ENCODE measurements at places on chromosomes 7 and 10.

GRCh38 chr10:7515439-7515838 lies 104.6 kb upstream of the SFMBT2 start:
- no peak for DNase-seq

- DNase-seq = no peak
Observed at GRCh38 chr10:98444314-98445006, 2.3 kb downstream of the HPS1 start.

- DNase-seq = no peak
Observed at GRCh38 chr10:6877336-6877721, 297.3 kb upstream of the PRKCQ start.

DNA sequence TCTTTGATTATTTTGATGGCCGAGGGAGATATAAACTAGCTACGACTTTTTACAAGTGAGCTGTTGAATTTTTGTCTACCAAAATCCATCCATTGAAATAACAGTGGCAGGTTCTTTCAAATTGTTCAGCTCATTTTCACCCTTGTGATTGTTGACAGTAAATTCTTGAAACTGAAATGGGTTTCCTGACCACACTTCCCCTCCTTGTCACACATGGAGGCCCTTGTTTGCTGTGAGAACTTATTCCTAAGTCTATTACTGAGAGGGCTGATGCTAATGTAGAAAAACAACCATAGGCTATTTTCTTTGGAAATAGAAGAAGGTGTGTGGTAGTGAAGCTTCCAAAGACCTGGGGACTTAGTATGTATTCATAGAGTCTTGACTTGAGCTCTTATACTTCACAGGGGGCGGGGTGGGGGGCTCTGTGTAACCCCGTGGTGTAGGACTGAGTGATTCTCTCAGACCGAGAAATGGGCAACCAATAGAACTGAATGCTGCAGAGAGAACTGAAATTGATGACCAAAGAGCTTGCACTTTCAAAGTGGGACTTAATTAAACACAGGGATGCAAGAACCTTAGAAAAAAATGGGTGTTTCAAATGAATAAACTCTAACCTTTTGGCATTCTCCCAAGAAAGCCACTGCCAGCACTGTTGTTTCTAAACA lies 718.9 kb downstream of the CCSER2 start:
- no peak for DNase-seq

DNA sequence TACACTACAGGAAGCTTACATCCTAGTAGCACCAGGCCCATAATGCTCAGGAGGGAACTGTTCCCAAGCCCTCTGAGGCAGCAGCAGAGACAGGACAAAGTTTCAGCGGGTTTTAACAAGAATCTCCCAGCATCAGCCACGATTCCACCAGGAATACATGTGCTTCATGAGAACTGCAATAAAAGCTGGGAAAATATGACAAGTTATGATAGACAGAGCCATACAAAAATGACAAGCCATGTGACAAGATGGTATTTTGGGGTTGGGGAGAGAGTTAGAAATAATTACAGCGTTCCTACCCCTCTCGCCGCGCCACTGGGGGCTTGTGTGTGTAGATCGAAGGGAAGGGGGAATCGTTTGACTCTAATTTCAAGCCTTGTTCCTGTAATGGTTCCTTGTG lies 112.7 kb upstream of the CTBP2 start:
- DNase-seq = no peak

GRCh38 chr7:8443576-8444467 lies 10.4 kb downstream of the NXPH1 start:
- DNase-seq = no peak

DNA sequence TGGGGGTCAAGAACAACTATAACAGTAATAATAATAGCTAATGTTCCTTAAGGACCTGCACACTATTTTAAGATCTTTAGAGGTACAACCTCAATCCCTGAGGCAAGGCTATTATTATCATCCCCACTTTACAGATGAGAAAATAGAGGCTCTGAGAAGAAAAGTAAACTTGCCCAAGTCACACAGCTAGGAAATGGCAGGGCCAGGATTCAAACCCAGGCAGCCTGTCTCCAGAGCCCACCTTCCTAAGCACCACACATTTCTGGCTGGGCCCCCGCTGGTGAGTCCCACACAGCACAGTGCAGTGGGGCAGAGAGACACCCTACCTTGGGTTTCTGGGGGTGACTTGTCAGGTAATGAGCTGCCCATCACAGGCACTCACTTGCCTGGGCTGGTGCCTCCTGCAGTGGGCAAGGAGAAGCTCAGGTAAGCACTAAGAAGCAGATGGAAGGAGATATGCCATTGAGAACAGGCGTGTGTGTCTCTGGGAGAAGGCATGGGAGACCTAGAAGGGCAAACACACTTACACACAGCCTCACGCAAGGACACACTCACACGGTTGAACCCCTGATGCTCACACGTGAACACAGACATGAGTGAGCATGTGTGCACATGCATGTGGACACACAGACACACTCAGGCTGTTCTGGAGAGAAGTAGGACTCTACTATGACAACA lies 104.4 kb upstream of the ZMIZ1 start:
- DNase-seq = no peak

DNA sequence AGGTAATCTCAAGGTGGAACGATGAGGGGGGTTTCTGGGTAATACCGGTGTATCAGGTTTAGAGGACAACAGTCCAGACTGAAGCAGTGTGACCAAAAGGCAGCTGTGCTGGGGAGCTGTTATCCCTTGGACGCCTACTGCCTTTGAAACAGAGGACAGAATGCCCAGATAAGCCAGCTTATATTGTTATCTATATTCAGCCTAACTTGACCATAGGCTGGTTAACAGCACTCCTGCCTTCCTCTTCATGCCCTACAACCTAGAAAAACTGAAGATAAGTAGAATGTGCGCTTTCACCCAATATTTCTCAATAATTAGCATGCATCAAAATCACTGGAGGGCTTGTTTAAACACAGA lies 44.9 kb downstream of the IL6 start:
- DNase-seq = no peak

DNA sequence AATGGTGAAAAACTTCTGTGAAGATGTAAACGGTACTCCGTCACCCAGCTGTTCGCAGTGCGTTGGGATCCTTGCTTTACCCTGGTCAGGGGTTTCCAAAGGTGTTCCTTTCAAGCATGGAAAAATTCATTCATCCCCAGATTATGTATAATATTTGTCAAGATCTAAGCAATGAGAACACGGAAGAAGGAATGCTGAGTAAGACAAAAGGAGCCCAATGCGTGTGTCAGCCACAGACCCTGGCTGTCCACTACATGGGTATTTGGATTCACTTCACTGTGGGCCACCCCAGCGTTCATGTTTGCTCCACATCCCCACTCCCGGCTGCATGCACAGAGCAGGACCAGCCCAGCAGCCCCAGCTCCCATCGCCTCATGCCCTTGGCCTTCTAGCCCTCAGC lies 241.3 kb upstream of the CELF2 start:
- DNase-seq = no peak

GRCh38 chr7:78437118-78437517 lies 638.5 kb downstream of the PHTF2 start:
- no peak for DNase-seq

GRCh38 chr10:122207596-122207995 lies 63.5 kb upstream of the BTBD16 start:
- DNase-seq = no peak

DNA sequence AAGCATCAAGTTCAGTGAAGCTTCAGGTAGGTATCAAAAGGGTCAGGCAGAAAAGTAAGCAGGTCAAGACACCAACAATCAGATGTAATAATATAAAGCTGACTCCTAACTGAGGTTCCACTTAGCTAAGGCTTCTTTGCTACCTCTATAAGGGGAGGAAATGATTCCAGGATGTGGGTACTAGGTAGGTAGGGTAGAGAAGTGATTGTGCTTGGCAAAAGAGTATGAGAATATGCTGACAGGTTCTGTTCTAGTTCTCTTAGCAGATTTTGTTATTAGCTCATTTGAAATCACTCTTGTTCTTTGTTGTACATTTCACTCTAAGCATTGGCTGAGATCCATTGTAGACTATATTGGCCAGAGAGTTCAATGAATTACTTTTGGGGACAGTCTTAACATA lies 40.7 kb upstream of the CBLL1 start:
- no peak for DNase-seq

GRCh38 chr7:43879477-43879876 lies 10.2 kb upstream of the MRPS24 start:
- DNase-seq = no peak

- no peak for DNase-seq
Observed at GRCh38 chr7:135758531-135758932, 9.9 kb upstream of the FAM180A start.

- no peak for DNase-seq
Observed at GRCh38 chr7:131803816-131804215, 247.4 kb upstream of the PODXL start.

DNA sequence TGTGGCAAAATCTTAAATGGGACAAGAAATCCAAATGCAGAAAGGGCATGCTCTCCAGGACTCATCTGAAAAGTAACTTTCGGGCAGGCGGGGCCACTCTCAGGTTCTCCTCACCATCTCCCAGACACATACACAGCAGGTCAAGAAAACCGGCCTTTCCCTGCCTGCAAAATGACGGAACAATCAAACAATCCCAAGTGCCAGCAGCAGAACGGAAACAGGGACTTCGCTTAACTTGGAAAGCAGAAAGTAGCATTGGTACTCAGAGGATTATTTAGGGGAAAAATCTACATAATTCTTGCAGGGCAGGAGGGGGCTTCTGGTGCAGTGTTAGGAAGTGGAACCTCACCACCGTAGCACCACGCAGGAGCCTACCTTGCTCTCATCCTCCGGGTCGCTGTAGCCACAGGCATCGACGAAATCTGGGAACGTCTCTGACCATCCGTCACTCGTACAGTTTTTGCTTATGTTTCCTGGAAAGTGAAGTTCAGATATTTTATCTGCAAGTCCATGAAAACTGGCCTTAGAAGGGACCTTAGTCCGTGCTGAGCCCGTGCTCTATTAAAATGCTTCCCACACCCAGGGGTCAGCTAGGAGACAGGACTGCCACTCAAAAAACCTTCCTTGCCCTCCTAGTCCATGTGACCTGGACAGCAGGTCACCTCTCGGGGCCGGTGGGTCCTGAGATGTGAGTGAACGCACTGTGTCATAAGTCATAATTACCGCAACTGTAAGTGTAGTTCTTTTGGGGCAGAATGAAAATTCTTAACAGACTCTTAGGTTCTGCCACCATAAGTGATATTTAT lies 41.1 kb downstream of the VIPR2 start:
- no peak for DNase-seq

- DNase-seq = peak; percentile 77
Observed at GRCh38 chr7:41881331-41882130, 178.6 kb upstream of the INHBA start.

DNA sequence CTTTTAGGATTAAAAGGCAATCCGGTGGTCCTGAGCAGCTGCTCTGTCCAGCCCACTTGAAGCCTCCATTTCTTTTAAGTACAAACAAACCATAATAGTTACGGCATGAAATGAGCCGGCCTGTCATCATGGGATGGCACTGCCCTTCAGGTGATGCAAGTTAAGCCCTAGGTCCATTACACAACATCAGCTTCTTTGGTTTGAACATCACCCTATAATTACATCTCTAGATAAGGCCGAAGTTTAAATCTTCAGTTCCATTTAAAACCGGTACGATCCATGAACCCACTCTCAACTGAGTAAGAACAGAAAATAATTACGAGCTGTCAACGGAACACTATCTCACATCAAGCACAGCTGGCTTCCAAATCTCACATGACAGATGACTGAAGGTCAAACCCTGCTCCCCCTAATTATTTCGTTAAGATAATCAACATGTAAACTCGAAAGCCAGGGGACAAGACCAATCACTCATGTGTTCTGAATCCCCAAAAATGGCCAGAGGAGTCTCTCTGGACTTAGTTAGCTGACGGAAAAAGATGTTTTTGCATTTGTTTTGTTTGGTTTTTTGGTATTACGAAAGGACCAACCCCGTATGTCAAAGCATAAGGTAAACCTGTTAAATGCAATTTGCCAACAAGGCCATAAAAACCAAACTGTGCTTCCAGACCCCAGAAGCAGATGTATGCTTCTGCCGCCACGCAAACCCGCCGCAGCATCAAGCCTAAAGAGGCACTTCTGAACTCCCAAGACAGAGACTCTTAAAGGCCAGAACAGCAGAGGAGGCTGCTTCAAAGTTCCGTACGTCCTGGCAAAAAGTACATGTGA lies 10.8 kb downstream of the GNA12 start:
- DNase-seq = no peak

GRCh38 chr10:13891128-13892000 lies 304.6 kb downstream of the PRPF18 start:
- no peak for DNase-seq

- no peak for DNase-seq
Observed at GRCh38 chr7:3404501-3404900, 103.4 kb downstream of the SDK1 start.

- DNase-seq = no peak
Observed at GRCh38 chr10:77865580-77866324, 60.8 kb downstream of the DLG5 start.

DNA sequence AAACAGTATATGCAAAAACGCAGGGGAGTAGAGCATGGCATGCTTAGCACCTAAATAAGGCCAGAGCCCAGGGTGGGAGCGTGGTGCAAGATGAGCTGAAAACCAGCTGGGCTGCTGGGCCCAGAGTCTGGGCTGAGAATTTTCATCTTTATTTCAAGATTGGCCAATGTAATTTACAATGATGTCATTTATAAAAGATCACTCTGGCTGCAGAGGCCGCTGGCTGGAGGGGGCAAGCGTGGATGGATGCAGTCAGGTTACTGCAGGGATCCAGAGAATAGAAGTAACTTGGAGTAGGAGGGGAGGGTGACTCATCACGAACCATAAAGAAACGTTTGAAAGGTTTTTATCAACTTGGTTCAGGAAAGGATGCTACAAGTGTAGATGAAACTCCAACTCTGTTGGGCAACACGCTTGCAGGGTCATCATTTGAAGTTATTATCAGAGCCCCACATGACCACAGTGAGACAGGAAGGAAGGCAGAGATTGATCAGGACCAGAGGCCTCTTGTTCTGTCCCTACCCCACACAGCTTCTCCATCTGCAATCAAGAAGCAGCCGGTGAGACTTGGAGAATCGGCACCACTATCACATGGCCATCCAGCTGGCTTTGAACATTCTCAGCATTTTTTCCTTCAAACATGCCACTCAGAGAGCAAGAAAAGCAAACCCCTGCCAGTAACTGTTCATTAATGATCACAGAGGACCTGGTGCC lies 49.2 kb downstream of the ODAD2 start:
- no peak for DNase-seq

GRCh38 chr7:139542308-139543151 lies 19.0 kb downstream of the CLEC2L start:
- DNase-seq = no peak

DNA sequence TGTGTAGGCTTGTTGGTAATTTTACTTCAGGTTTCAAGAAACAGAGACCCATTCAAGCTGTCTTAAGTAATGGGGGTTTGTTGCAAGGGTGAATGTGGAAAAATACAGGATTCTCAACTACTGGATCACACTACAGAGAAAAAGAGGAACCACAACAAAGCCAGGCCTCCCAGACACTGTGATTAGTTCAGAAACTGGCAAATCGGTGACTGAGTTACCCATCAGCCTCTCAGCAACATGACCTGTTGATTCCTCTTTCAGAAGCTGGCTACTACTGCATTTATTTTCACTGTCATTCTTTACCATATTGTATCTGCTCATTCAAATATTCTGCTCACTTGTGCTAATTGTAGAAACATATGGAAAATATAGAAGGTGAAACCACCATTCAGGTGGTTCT lies 16.0 kb downstream of the CCDC71L start:
- no peak for DNase-seq
